ENCODE measurements at places on chromosomes 11 and 22.

DNA sequence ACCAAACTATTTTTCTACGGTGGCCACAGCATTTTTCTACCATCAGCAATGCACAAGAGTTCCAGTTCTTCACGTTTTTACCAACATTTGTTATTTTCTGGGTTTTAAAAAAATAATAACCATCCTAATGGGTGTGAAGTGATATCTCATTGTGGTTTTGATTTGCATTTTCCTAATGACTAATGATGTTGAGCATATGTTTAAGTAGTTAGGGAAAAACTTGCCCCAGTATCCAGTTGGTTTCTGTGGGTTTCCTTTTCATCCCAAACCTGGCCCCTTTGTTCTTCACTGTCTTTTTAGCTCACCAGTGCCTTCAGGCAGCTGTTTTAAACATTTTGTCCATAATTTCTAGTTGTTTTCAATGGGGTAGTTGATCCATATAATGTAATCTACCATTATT is 14.7 kb upstream of the PTS start:
- no peak for DNase-seq

DNA sequence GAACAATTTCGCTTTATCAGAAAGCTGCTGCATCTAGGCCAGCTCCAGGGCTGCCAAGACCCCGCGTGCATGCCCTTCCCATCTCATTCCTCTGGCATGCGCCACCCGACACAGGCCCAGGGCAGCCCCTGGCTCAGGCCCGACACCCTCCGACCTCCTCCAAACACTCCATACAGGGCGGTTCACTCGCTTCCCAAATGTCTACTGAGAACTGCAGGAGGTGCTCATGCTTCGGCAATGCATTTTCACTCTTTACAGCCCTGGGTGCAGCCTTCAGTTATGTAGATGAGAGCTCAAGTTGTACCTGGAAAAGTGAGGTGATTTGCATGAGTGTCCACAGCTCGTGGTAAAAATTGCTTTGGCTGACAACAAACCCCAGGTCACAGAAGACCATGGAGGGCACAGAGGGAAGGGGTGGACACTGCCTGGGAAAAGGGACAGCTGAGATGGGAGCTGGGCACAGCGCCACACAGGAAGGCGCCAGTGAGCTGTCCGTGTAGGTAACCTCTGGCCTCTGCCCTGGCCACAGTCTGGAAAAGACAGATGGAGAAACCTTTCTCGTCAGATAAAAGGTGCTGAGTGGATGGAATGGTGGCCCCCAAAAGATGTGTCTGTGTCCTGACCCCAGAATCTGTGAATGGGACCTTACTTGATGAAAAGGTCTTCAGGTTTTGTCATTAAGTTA is 1351.9 kb downstream of the BRD1 start:
- no peak for DNase-seq

DNA sequence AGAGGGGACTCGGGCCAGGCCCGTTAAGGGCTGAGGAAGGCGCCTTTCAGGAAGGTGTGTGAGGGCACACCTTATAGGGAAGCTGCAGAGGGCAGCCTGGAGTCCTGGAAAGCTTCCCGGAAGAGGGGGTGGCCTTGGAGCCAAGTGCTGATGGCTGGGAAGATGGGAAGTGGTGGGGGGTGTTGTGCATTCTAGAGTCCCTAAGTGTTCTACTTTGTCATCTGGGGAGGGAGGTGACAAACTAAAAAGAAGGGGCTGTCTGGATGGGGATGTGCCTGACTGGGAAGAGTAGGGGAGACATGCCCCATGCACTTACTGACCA is 6.8 kb downstream of the ZDHHC8 start:
- DNase-seq = no peak

- no peak for DNase-seq
Observed at GRCh38 chr22:25383278-25383820, 163.9 kb downstream of the CRYBB2 start.

- DNase-seq = no peak
Observed at GRCh38 chr11:132365650-132366049, 995.2 kb downstream of the NTM start.

GRCh38 chr11:111093061-111093460 is 152.5 kb upstream of the POU2AF2 start:
- peak; percentile 8 for DNase-seq

- DNase-seq = peak; percentile 85
Observed at GRCh38 chr11:79100093-79100910, 340.5 kb downstream of the TENM4 start.

GRCh38 chr11:65355013-65355775 is 643 bp downstream of the TIGD3 start:
- peak; percentile 80 for DNase-seq

GRCh38 chr11:62881579-62882430 is 1.1 kb downstream of the SLC3A2 start:
- peak; percentile 98 for DNase-seq

- DNase-seq = no peak
Observed at GRCh38 chr11:126519764-126520734, 164.6 kb downstream of the ST3GAL4 start.

GRCh38 chr11:95768521-95768920 is 21.1 kb downstream of the FAM76B start:
- DNase-seq = no peak

GRCh38 chr11:67032830-67033551 is 10.1 kb downstream of the SYT12 start:
- DNase-seq = no peak

DNA sequence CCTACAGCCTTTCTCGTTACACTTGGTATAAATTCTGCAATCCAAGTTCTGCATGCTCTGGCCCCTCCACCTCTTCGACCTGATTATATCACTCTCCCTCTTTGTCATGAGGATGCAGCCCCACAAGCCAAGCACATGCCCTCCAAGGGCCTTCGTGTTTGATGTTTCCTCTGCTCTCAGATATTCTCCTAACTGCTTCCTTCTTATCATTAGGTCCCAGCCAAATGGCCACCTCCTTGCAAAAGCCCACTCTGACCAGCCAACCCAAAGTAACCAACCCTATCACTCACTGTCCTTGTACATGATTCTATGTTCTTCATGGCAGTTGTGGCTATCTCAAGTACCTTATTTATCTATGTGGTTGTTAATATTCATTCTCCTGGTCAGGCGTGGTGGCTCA is 38.3 kb upstream of the LRRC55 start:
- DNase-seq = no peak

GRCh38 chr22:19880786-19881569 is 26.3 kb upstream of the GNB1L start:
- no peak for DNase-seq

GRCh38 chr11:85699957-85700741 is 14.2 kb upstream of the CCDC89 start:
- no peak for DNase-seq

- DNase-seq = peak; percentile 64
Observed at GRCh38 chr11:68659158-68659921, 25.0 kb upstream of the GAL start.

DNA sequence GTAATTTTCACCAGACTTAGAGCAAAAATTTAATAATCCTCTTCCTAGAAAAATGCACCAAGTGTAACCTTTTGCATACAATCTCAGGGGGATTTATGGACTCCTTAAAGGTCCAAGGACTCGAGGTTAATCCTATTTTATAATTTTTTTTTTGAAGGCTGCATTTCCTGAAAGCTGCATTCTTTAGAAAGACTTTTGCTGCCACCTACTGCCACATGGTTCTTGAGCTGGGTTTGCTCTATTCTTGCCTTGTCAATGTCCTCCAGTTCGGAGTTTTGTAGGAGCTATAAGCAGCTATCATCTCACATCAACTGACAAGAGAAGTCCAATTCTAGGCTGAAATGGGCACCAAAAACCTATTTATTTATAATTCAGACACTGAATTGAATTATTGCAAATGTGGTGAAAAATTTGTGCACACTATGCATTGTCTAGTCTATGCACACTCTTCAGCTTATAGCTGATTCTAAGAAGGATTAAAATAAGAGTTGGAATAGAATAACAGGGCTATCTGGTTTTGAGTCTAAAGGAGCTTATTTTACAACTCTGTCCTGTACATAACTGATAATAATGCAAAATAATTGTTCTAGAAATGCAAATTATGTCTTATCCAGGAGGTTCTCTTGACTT is 31.3 kb downstream of the TRAF6 start:
- DNase-seq = peak; percentile 72

DNA sequence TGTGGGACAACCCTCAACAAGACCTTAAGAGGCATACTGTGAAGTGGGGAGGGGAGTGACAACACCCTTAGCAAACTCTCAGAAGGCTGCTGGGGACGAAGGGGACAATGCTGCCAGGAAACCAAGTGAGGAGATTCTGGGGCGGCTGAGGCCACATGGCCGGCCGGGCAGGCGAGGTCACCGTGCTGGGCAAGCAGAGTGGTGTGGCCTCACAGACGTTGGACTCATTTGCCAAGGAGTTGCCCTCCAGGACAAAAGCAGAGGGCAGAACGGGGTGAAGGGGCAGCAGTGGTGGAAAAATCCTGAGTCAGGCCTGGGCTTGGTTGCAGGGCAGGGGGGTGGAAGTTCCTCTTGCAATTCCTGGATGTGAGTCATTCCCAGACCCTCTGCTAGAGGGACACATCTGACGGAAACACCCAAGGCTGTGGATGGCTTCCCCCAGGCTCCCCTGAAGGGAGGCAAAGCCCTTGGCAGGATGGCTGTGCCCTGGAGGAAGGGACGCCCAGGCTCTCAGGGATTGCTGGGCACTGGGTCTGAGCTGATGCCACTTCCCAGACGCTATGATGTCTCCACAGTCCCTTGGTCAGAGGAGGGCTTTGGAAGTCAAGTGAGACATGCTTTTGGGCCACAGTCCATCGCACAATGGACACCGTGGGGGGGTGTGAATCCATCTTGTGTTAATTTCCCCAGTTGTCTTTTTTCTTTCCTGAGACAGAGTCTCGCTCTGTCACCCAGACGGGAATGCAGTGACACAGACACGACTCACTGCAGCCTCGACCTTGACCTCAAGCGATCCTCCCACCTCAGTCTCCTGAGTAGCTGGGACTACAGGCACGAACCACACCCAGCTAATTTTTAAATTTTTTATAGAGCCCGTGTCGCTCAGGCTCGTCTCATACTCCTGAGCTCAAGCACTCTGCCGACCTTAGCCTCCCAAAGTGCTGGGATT is 16.2 kb upstream of the SHANK3 start:
- no peak for DNase-seq

All from DMS53 (cell line).